ENCODE measurements at places on chromosomes 12 and 14. TPM values are rescaled to one million over a fixed set of nuclear protein-coding genes. Genes with fewer than 3 reads are reported as not detected.
A peak's percentile ranks its signal among the peaks of the same experiment; 100 is the strongest.

DNA sequence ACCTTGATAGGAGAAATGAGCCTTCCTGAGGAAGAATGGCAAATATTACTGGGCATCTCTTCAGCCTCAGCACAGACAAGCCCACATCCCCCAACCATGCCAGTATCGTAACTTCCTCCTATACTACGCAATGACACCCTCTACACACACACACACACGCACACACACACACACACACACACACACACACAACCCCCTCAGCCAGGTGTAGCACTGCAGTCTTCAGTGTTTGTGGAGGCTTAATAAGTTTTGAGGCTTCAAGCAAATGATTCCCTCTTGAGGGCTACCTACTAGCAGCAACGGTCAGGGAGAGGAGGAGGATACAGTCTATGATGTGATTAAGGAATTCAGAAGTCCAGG, 1.6 kb downstream of the DGKA start:
- H3K27me3 ChIP-seq = no peaks in the 10 kb centered on the region
- H3K36me3 ChIP-seq = no peaks in the 10 kb centered on the region
- DNase-seq = no peak
- peak overlapping the region; percentile 54 for H3K27ac ChIP-seq
- H3K4me3 ChIP-seq = peak overlapping the region; percentile 74
- H3K4me1 ChIP-seq = peaks cover 27% of the 10 kb centered on the region

Gene GRIP1
- not detected for total RNA-seq

Gene CCDC196
- not detected for total RNA-seq

DNA sequence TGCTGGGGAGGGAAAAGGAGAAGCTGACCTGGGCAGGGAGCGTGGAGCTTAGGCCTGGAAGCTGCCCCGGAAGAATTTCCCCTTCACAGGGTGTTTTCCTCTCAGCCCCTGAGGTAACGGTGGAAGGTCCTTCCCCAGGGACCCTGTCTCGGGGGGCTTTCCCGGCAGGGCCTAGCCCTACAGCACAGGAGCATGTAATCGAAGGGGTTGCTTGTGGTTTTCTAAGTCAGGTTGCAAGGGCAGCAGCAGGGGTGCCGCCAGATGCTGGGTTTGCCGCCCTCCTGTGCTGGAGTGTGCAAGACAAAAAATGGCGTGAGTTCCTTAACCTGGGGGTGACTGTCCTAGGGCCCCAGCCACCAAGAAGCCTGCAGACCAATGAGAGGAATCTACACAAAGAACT, 1.6 kb upstream of the KRT74 start:
- H3K4me3 ChIP-seq = no peak overlapping the region
- peaks cover 8% of the 10 kb centered on the region for H3K4me1 ChIP-seq
- no peaks in the 10 kb centered on the region for H3K36me3 ChIP-seq
- DNase-seq = no peak

GRCh38 chr14:73662487-73662943, 17.7 kb downstream of the DNAL1 start:
- DNase-seq = peak; percentile 85
- no peak overlapping the region for H3K4me3 ChIP-seq
- H3K27me3 ChIP-seq = no peaks in the 10 kb centered on the region
- peak overlapping the region; percentile 14 for H3K27ac ChIP-seq
- H3K4me1 ChIP-seq = peaks cover 13% of the 10 kb centered on the region

GRCh38 chr12:13627536-13627935, 353.9 kb downstream of the GRIN2B start:
- H3K4me3 ChIP-seq = no peak overlapping the region
- no peak for DNase-seq
- no peak overlapping the region for H3K27ac ChIP-seq
